ENCODE measurements at places on chromosomes 3 and 15. TPM values are rescaled to one million over a fixed set of nuclear protein-coding genes. Genes with fewer than 3 reads are reported as not detected.

The SERPINI2 gene
- total RNA-seq, result not detected

The SRP14 gene
- total RNA-seq, result 314 TPM

The CD200 gene
- total RNA-seq, result not detected

DNA sequence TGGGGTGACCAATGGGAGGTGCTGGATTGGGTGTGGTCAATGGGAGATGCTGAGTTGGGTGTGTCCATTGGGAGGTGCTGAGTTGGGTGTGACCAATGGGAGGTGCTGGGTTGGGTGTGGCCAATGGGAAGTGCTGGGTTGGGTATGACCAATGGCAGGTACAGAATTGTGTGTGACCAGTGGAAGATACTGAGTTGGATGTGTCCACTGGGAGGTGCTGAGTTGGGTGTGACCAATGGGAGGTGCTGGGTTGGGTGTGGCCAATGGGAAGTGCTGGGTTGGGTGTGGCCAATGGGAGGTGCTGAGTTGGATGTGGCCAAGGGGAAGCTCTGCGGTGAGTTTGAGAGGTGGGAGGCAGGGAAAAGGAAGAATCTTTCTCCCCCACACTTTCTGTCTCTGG is 250.0 kb upstream of the PROK2 start:
- no peak for DNase-seq

- no peak for DNase-seq
These were observed 14.8 kb downstream of the CEP19 start for GRCh38 chr3:196697270-196697669.

DNA sequence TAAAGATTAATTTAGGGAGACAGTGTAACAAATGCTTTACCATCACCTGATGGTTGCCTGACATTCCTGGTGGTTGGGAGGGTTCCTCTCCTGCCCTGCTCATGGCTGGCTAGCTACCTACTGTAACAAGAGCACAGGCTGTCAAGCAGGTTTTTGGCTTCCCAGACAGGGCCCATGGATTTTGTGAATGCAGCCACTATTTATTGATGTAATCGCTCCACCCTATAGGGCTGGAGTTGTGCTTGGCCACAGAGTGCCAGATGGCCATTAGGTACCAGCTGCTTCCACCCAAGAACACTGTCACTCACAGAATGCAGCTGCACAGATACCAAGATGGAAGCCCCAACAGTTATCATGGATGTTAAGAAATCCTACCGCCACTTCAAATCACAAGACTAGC is 31.0 kb upstream of the KLHL25 start:
- DNase-seq, result no peak

GRCh38 chr3:55654123-55654760 is 167.1 kb upstream of the WNT5A start:
- no peak for DNase-seq

DNA sequence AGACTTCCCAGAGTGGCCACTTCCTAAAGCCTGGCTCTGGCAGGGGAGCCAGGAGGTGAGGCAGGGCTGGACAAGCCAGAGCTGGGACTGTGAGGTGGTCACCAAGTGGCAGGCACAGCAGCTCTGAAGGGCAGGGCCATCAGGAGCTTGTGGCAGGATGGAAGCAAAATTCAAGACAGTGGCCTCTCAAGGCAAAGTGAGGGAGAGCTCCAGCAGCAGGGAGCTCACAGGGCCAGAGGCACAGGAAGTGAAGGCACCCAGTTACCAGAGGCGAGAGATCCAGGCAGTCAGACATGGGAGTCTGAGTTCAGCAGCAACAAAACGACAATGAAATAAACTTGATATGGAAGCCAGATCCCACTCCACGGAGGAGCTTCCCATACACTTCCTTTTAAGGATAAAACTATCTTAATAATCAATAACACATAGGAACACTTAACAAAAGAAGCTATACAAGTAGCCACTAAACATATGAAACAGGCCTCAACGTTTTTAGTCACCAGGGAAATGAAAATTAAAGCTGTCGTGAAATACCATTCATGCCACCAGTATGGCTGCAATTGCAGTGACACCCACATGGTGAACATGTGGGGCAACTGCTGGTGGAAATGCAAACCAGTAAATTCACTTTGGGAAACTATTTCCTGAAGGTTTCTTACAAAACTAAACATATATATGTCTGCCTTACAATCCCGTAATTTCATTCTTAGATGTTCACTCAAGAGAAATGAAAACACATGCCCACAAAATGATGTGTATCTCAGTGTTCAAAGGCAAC is 35.4 kb upstream of the TMEM158 start:
- no peak for DNase-seq

DNA sequence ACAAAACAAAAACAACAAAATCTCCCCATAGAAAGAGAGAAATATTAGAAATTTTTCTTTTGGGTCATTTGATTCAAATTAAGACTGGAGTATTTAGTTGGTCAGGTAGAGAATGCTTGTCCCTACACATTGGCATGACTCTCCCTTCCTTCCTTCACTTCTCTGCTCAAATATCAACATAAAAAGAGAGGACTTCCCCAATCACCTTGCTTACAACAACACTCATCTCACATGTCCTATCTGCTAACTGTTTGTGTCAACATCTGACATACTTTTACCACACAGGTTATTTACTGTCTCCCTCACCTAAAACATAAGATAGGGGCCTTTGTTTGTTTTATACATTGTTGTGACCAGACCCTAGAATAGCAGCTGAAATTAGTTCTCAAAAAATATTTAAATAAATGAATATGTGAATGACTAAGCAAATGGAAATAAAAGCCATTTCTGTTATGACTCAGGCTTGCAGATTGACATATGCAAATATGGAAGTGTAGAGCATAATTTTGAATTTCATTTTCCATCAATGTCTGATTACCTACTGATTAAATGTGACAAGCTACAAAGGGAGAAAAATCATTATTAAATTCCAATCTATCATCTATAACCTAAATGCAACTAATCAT is 304.8 kb downstream of the CTNNB1 start:
- no peak for DNase-seq
